ENCODE measurements at places on chromosomes 3 and 15. TPM values are rescaled to one million over a fixed set of nuclear protein-coding genes. Genes with fewer than 3 reads are reported as not detected.

The ABTB1 gene
- 17.3 TPM for total RNA-seq

The MUC4 gene
- total RNA-seq = 0.12 TPM

The PLA2G4D gene
- total RNA-seq = not detected

DNA sequence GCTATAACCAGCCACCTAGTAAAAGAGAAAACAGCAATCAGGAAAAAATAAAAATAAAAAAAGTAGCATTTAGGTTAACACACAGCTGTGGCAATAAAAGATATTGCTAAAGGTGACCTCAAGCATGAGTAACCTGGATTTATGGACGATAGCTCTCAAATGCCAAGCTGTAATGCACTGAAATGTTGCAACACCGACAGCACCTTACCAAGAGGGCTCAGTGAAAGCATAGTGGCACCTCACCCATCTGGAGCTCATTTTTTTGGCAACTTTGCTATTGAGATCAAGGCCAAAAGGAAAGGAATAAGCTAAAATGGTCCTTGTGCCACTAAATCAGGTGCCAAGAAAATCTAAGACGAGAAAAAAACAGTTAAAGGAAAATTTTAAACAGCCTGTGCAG lies 2.5 kb downstream of the HACD2 start:
- H3K27ac ChIP-seq = no peak overlapping the region
- DNase-seq = no peak
- H3K4me3 ChIP-seq = no peak overlapping the region
- H3K36me3 ChIP-seq = no peaks in the 10 kb centered on the region

DNA sequence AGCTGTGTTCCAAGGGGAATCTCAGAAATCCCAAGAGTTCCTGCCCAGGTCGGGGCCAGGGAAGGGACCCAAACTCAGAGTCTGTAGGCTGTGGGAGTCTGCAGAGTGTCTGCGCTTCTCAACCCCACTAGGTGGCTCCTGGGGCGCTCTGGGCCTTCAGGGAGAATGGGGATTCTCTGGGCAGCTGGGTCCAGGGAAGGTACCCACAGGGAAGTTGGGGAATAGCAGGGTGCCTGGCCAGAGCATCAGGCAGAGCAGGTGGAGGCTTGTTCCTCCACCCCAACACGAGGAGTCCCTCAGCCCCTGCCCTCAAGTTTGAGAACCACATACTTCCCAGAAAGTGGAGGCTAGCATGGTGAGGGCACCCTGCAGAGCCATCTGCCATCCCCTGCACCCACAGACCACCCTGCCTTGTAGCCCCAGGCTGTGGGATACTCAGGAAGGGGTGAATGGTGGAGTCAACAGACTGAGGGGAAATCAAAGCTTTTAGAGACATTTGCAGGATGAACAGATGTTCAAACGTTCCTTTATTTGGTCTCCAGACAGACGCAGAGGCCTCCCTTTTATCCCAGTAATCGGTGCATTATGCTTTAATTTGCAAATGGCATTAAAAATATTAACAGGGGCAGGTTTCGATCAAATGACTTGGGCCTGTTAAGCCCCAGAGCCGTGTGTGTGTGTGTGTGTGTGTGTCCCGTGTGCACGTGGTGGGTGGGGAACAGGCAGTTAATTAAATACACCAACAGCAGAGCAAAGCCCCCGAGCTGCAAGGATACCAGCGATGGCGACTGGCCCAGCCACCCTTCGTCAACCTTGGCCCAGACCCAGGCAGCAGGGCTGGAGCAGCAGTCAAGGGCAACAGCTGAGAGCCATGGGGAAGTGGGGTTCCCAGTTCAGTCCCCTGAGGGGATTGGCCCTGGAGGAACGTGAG lies 57.7 kb downstream of the DNAJB8 start:
- H3K36me3 ChIP-seq = no peaks in the 10 kb centered on the region
- H3K4me3 ChIP-seq = no peak overlapping the region
- no peaks in the 10 kb centered on the region for H3K27me3 ChIP-seq
- no peak overlapping the region for H3K27ac ChIP-seq

DNA sequence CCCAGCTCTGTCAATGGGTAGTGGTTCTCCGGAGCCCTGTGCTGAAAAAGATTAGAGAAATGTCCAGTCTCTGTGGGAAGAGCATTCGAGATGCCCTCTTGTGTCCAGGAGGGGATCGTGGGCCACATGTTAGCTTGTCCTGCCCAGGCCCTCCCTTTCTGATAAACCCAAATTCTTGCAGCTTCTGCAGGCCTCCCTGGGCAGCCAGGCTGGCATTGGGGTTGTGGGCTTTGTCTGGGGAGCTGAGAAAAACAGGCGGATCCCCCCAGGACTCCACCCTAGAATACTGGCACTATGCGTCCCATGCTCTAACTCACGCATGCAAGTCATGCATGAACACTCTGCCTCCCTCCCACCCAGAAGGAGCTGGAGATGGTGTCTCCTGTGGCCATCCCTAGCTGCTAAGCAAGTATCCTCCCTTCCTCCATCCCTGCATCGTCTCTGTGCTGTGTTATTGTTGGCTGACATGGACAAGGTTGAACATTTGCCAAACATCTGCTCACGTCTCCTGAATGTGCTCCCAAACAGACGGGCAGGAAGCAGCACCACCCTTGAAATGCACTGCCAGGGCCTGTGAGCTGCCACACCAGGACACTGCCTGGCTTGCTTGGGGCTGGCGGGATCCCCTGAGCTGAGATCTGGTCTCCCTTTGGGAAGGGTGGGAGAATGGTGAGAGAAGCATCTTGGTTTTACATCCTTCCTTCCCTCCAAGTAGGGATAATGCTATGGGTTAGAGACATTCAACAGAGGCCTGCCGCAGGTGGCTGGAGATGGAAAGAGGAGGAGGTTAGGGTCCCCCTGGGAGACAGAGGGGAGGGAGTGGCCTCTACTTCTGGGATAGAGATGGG lies 26.5 kb downstream of the CFAP161 start:
- H3K27me3 ChIP-seq = no peaks in the 10 kb centered on the region
- no peak for DNase-seq
- no peak overlapping the region for H3K27ac ChIP-seq
- no peak overlapping the region for H3K4me3 ChIP-seq

DNA sequence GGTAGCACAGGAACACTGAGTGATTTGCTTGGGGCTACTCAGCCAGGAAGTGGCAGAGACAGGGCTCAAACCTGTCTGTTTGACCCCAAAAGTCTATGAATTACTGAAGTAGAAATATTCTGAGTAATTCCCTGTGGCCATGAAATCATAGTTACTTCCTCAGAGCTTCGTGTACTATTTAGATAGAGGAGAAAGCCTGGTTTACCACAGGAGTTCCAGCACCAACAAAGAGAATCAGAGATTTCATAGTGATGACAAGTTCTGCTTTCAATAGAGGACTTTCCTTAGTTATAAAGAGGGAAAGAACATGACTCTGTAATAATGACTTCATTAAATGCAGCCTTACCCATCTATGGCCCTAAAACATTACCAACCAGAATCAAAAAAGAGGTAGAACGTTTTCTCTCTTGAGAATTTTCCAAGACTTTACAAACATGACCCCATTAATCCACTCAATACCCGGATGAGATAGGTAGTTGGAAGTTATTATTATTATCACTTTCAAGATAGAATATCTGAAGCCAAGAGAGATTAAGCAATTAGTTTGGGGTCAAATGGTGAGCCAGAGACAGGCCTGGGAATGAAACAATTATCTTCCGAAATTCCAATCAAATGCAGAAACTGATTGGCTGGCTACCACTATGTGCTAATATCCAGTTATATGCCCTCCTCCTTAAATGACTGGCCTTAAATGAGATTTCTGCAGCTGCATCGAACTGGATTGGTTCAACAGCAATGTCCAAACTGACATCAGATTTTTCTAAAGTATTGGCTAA lies 13.6 kb upstream of the WNT5A start:
- no peak overlapping the region for H3K4me3 ChIP-seq
- DNase-seq = no peak
- H3K36me3 ChIP-seq = no peaks in the 10 kb centered on the region
- H3K27ac ChIP-seq = no peak overlapping the region
- H3K4me1 ChIP-seq = no peaks in the 10 kb centered on the region

All from pancreas (tissue), 10 donors.